Amygdala (tissue), 56 donors: ENCODE measurements at places on chromosomes 4 and X.

GRCh38 chrX:150352581-150352980 lies 10.5 kb upstream of the MAMLD1 start:
- no peak for DNase-seq

- no peak for DNase-seq
These were observed 518 bp upstream of the SAT1 start for GRCh38 chrX:23782455-23782854.

GRCh38 chr4:42306221-42307109 lies 90.8 kb upstream of the SHISA3 start:
- no peak for DNase-seq

GRCh38 chrX:22968494-22968893 lies 31.3 kb upstream of the DDX53 start:
- DNase-seq, result no peak

DNA sequence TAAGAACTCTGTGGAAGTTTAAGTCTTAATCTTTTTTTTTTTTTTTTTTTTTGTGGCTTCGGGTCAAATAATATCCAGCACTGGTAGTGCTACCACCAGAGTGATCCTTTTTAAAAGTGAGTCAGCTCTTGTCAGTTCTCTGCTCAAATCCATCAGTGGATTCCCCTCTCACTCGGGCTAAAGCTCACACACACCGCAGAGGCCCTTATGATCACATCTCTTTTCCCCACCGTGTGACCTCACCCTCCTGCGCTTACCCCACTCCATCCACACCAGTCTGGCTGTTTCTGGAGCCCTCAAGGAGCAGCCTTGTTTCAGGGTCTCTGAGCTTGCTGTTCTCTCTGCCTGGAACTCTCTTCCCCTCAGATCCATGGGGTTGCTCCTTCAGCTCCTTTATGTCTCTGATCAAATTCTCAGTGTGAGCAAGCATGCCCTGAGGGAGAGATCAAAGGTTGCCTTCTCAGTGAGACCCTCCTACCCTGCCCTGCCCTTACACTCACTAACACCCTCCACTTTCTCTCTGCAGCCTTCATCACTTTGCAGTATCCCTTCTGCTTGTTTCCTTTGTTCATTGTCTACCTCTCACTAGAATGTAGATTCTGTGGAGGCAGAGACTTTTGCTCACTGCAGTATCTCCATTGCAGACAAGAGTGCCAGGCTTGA lies 19.8 kb upstream of the BEND4 start:
- no peak for DNase-seq

- DNase-seq, result no peak
These were observed 94.8 kb upstream of the ELOVL6 start for GRCh38 chr4:110292994-110293744.

DNA sequence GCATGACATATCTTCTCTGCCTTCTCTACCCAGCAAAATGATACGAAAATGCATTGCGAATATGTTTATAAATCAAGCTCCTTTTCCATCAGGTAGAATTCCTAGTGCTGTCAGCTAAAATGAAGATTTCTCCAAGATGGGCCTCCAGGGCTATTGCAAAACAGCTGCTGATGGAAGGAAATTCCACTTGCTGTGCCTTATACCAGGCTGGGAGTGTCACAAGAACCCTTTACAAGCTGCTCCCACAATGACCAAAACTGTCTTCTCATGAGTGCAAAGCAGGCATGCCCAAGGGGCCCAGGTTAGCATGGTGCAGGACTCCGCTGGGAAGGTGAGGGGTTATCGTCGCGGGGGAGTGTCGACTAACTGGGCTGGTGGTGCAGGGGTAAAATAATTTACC lies 8.7 kb downstream of the HNRNPH2 start:
- no peak for DNase-seq
